ENCODE measurements at places on chromosomes 7 and 10. TPM values are rescaled to one million over a fixed set of nuclear protein-coding genes. Genes with fewer than 3 reads are reported as not detected.

PON3 gene
- not detected for total RNA-seq

HOXA5 gene
- total RNA-seq = not detected

LMOD2 gene
- not detected for total RNA-seq

SPDYE5 gene
- not detected for total RNA-seq

C10orf105 gene
- 0.39 TPM for total RNA-seq

IGF2BP3 gene
- total RNA-seq = 242 TPM

SCIN gene
- total RNA-seq = not detected

LRRC17 gene
- 4.3 TPM for total RNA-seq

UNCX gene
- total RNA-seq = not detected

GRCh38 chr10:1468811-1469210, 268.5 kb downstream of the ADARB2 start:
- DNase-seq = no peak

DNA sequence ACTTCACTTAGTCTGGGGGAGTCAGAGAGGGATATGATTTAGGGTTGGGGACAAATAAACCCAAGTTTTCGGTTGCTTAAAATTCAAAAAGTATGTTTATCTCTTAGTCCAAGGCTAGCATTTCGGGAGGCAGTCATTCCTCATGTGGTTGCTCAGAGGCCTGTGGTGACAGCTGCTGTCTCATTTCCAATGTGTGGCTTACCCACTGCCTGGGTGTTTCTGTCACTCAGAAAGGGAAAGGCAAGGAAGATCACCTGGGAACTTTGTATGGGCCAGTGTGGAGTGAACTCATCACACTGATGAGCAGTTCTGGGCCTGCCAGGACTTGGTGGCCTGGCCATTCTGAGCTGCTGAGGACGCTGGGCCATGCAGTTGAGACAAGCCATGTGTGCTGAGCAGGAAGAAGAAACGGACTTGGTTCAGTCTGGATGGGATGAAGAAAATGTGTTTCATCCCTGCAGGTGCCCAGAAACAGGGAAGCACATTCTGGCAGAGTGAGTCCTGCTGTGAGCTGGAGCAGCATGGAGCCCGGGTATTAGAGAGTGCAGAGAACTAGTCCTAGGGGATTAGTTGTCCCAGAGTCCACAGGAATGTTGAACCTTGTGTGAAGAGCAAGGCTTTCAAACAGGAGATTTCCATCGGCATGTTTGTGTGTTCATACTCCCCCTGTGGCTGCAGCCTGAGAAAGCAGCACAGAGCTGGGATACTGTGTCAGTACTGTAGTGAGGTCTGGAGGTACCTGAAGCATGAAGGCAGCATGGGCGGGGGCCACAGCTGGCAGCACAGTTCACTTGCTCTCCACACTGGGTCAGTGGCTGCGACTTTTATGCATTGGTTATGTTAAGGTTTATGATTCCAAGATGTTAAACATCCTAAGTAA, 211.1 kb upstream of the IGFBP3 start:
- DNase-seq = peak; percentile 71

DNA sequence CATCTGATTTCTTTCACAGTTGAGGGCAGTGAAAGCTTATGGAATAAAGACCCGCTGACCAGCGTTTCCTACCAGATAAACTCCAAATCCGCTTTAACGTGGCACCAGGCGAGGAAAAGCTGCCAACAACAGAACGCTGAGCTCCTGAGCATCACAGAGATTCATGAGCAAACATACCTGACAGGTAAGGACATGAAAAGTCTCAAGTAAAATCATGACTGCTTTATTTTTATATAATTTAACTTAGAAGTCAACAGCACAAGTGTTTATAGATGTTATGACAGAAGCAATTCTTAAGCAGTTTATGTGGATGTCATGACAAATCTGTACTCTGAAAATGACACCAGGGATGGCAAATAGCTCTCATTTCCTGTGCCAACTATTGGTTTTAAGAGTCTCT, 24.5 kb downstream of the MRC1 start:
- no peak for DNase-seq

DNA sequence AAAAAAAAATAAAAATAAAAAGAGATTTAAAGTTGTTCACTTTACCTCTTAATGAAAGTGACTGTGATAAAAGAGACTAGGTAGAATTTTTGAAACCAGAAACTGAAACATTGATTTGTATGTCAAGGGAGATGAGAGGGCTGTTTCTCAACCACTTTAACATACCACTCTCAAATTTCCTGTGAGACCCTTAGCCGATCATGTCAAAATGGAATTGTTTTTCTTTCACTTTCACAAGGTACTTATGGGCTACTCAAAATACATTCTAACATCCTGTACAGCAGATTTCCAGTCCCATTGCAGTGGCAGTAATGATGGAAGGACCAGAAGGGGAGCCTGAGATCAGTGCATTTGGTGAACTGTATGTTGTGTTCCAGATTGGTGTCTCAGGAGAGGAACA, 261.2 kb downstream of the PPP1R3A start:
- DNase-seq = no peak

DNA sequence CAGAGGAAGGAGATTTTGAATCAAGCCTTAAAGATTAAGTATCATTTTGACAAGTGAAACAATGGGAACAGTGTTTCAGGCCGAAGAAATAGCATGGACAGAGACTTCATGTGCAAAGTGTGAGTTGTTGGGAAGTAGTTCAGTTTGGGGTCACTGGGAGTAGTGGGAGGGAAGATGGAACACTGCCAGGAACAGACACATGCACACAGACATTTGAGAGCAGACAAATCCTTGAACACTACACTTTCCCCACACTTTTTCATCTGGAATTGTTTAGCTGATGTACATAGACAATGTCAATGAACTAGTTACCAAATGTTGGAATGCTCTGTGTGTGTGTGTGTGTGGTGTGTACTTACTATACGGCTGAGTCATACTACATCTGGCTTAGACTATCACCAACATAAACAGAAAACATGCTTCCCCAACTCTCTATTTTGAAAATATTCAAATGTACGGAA, 52.4 kb upstream of the LRRC17 start:
- DNase-seq = no peak

GRCh38 chr7:7707806-7708205, 10.6 kb downstream of the RPA3 start:
- DNase-seq = peak; percentile 13

- no peak for DNase-seq
These were observed 17.3 kb upstream of the KLRG2 start for GRCh38 chr7:139500770-139501138.

DNA sequence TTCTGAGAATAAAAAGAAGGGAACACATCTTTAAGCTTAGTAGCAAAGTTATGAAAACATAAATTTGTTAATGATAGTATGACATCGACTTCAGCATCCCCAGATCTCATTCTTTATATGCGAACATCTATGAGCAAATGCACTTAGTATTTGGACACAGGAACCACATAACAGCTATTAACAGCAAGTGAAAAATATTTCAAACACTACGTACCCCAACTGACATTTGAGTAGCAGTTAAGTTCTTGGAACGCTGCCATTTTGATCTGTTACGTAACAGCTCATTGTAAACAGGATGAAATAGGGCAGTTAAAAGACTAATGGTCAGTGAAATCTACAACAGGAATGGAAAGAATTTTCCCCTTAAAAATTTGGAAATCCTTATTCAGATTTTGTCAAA, 428.9 kb downstream of the TNS3 start:
- DNase-seq = no peak

- DNase-seq = no peak
These were observed 159.5 kb downstream of the PRKAG2 start for GRCh38 chr7:151717415-151717814.
